MV-4-11 (cell line): ENCODE measurements at places on chromosomes 11 and 22.

DNA sequence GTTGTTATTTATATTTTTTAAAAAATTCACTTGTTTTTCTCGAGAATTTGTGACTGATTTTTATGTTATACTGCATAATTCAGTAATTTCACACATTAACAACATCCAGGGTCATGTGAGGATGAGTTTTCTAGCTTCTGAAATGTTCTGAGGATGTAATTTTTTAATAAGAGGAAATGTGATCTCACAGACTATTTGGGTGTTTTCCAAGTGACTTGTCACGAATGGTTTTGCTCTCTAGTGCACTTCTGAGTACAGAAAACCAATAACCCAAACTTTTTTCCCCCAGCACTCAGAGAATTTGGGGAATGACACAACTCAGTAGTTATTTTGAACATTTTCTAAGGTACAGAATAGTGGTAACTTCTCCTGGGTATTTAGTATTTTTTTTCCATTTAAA is 821.1 kb upstream of the ARHGAP42 start:
- no peak for DNase-seq

- no peak for DNase-seq
These were observed 281.7 kb downstream of the ST3GAL4 start for GRCh38 chr11:126636911-126637794.

GRCh38 chr11:70326365-70326811 is 55.9 kb downstream of the PPFIA1 start:
- peak; percentile 81 for DNase-seq

DNA sequence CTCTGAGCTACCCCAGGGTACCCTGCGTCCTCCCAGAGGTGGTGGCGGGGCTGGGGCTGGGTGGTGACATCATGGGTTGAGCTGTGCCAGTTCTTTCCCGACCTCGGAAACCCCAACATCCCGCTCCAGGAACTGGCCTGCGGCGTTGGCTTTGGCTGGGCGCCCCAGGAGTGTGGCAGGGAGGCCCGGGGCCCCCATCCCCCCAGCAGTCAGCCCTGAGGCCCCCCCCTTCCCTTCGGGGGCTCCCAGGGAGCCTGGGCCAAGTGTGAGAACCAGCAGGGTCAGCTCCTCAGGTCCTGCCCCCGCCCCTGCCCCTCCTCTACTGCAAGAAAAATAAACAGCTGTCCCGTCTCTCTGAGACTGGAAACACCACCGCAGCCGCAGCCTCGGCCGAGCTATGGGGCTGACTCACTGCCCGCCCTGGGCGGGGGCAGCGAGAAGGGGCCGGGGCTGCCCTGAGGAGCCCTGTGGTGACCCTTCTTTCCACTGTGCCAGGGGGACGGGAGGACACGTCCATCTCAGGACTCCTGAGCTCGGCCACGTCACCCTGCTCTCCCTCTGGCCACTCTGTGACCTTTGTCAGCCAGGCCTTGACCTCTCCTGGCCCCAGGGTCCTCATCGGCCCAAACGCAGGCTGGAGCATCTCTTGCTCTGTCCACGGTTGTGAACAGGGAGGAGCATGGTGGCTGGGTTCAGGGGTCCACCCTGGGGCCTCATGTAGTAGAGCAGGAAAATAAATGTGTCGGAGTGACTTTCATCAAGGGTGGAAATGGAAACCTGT is 73.4 kb downstream of the WNT7B start:
- DNase-seq, result peak; percentile 26

DNA sequence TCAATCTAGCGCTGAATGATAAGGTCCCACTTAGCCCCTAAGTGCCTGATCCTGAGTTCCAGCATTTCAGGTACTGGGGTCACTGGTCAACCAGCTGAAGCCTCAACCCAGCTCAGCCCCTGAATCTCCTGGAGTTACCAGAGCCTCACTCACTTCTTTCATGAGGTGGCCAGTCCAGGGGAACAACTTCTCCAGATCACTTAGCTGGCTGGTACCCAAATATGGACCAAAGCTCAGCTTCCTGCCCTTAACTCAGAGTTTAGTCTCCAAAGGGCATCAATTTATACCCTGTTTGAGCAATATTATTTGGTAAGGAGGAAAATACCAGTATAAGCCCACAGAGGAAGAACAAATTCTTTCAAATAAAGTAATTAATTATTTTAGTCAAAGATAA is 105.6 kb downstream of the SLC1A2 start:
- DNase-seq, result no peak

DNA sequence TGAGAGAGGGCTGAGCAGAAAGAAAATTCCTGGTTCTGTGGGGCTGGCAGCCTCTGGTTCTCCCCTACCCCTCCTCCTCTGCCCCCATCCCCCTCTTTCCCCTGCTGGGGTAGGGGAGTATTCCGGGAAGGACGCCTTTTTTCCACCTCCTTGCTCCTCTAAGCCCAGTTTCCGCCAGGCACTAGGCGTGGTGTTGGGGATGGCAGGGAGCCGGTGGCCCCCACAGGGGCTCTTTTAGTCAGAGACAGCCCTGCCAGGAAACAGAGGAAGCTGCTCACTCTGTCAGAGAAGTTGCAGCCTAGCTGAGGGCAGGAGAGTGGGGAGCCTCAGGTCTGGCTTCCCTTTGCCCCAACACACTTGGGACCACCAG is 15.6 kb upstream of the ARHGEF17 start:
- DNase-seq, result no peak

GRCh38 chr11:117265745-117266144 is 25.4 kb upstream of the BACE1-AS start:
- no peak for DNase-seq
